ENCODE measurements at places on chromosomes 13 and 19.

DNA sequence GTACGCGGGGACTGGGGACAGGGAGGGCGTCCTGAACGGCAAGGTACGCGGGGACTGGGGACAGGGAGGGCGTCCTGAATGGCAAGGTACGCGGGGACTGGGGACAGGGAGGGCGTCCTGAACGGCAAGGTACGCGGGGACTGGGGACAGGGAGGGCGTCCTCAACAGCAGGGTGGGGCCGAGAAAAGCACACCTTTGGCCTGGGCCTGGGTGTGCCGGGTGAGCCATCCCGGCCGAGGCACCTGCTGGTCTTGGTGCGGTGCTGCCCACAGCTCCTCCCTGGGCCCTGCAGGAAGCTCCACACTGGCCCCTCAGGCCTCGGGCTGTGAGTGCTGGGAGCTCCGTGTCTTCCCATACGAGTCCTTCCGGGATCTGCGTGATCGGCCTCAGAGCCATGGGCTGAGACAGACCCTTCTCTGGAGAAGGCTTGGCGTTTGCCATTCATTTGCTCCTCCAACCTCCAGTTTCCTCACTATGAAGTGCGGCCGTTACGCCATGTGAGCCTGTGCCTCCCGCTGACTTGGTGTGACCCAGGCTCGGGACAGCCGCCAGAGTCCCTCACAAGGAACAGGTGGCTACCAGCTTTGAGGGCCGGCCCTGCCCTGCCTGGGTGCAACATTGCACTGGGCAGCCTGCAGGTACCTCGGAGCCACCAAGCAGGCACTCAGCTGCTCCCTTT is 7.8 kb upstream of the ZNF554 start:
- DNase-seq: no peak

DNA sequence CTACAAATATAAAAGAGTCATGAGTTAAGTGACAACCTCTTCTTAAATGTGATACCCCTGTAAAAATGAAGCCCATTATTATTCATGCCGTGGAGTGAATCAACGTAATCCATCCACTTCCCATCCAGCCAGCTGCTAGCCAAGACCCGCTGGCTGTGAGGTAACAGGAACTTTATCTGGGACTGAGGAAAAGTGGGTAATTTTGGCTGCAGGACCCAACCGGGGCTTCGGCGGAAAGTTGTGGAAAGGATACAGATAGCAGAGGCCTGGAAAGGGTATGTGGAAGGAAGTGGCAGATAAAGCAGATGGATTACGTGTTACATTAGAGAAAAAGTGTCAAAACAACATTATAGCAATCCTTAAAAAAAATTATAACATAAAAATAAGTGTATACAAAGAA is 48.3 kb downstream of the SLC7A1 start:
- DNase-seq: no peak

- no peak for DNase-seq
Observed at GRCh38 chr13:40235160-40235796, 431.2 kb downstream of the FOXO1 start.

GRCh38 chr19:40907968-40908735 is 26.1 kb upstream of the CYP2A7 start:
- peak; percentile 29 for DNase-seq

DNA sequence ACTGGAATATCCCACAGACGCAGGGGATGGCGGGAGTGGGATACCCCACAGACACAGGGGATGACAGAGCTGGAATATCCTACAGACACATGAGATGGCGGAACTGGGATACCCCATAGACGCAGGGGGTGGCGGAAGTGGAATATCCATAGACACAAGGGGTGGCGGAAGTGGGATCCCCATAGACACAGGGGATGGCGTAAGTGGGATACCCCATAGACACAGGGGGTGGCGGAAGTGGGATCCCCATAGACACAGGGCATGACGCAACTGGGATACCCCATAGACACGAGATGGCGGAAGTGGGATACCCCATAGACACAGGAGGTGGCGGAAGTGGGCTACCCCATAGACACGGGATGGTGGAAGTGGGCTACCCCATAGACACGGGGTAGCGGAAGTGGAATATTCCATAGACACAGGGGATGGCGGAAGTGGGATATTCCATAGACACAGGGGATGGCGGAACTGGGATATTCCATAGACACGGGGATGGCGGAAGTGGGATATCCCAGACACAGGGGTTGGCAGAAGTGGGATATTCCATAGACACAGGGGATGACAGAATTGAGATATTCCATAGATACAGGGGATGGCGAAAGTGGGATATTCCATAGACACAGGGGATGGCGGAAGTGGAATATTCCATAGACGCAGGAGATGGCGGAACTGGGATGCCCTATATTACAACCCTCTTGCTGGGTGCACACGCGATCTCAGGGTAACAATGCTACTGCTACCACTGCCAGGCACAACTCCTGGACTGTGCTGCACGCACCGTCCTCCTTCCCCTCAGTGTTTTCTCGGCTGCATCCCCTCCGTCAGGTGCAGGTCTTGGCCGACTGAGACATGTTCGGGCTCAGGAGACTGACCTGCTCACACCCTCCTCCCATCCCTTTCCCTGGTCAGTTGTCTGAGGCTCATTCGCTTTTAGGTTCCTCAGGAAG is 28.1 kb downstream of the ZNF787 start:
- no peak for DNase-seq

GRCh38 chr19:10761443-10762250 is 43.8 kb downstream of the DNM2 start:
- no peak for DNase-seq

DNA sequence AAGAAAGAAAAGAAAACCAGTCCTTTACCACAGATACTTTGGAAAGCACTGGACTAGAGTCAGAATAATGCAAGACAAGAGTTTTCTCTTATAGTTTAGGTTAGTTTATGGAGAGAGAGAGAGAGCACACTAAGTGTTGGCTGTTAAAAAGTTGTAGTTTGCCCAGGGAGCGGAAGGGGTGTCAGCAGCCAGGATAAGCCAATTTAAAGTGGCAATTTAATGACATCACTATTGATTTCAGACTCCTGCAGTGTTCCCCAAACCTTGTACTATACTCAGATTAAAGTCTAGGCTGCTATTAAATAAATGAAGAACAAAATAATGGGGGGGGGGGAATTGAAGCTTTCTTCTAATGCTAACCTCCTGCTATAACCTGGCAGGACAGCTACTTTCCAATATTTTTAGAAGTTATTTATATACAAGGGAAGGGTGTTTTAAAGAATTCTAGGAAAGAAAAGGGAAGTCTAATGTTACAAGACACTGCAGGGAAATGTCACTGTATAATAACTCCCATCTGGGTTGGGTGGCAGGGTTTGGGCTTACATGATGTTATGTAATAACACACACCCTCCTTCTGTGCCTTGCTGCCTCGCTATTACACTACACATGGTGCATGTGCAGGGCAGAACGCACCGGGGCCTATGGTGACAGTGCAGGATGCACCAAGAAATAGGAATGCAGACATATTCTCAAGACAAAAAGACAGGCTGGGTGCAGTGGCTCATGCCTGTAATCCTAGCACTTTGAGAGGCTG is 19.9 kb downstream of the TPT1 start:
- no peak for DNase-seq

DNA sequence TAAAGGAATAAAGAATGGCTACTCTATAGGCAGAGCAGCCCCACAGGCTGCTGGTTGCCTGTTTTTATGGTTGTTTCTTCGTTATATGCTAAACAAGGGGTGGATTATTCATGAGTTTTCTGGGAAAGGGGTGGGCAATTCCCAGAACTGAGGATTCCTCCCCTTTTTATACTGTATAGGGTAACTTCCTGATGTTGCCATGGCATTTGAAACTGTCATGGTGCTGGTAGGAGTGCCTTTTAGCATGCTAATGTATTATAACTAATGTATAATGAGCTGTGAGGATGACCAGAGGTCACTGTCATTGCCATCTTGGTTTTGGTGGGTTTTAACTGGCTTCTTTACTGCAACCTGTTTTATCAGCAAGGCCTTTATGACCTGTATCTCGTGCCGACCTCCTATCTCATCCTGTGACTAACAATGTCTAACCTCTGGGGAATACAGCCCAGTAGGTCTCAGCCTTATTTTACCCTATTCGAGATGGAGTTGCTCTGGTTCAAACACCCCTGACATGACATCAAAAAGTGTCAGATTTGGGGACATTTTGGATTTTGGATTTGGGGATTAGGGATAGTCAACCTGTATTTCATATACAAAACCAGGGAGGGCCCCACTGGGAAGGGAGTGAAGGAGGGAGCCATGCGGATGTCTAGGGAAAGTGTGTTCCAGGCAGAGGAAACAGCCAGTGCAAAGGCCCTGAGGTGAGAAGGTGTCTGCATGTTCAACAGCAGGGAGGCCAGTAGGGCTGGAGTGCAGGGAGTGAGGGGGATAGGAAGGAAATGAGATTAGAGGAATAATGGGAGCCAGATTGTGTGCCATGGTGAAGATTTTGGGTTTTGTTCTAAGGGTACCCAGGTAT is 10.9 kb downstream of the FXYD5 start:
- no peak for DNase-seq

All from CD4-positive, alpha-beta T cell (primary cell).